DMS 273 treated with DMSO at 0.1 percent for 48 hours (cell line): ENCODE measurements at places on chromosomes 2 and 18.

DNA sequence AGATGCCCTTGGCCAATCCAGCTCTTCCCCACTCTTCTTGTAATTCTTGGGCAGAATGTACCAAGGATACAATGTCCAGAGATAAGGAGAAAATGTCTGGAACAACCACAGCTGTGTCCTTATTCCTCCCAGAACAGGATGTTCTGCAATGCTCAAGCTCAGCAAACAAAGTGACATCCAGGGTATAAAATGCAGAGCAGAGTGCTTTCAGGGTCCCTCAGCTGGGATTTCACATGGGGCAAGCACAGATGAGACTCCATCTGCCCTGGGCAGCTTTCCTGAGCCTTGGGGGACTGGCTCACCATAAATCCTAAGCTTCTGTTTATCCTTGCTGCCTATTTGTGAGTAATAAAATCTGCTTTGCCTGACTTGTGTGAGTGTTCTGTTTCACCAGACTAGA, 127.4 kb downstream of the VAPA start:
- no peak for DNase-seq

DNA sequence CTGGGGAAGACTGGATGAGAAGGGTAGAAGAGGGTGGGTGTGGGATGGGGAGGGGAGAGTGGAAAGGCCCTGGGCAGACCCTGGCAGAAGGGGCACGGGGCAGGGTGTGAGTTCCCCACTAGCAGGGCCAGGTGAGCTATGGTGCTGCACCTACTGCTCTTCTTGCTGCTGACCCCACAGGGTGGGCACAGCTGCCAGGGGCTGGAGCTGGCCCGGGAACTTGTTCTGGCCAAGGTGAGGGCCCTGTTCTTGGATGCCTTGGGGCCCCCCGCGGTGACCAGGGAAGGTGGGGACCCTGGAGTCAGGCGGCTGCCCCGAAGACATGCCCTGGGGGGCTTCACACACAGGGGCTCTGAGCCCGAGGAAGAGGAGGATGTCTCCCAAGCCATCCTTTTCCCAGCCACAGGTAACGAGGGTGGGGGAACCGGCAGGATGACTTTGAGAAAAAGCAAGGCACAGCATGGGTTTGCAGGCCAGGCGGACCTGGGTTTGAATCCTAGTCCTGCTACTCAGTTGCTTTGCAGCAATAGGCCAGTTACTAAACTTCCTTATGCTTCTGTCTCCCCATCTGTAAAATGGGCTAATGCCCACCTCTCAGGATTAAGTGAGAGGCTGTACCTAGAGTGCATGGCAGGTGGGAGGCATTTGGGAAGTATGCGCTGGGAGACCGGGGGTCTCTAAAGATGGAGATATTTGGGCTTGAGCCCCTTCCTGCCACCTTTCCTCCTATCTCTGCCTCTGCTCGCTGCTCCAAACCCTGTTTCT, at the start of gene INHA:
Gene INHA, plus strand, starts transcription at position 74 of the 765 bp plus-strand sequence. Its CDS starts 65 bp downstream, at position 139.
- no peak for DNase-seq

- no peak for DNase-seq
These were observed 160.2 kb downstream of the MIB1 start for GRCh38 chr18:21900605-21901352.

- DNase-seq = peak; percentile 87
These were observed 139.4 kb downstream of the WDSUB1 start for GRCh38 chr2:159146996-159147666.

- no peak for DNase-seq
These were observed 11.5 kb upstream of the EIF2AK3 start for GRCh38 chr2:88638743-88639142.

DNA sequence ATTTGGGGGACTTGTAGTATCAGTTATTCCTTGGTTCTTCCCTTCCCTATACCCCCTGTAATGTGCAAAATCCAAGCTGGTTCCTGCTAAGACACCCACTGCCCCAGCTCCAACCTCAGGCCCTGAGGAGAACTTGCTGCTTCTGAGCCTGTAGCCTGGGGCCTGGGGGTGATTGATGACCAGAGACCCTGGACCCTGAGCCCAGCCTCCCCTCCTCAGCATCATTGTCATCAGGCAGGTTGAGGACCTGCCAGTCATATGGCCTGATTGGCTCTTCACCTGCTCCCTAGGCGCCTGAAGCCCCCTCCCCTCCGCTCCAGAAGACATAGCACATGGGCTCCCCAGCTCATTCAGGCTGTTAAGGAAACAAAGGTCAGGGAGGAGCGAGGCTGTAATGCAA, 73.8 kb upstream of the YWHAQ start:
- DNase-seq = no peak

- DNase-seq = peak; percentile 43
These were observed 629 bp downstream of the NRBP1 start for GRCh38 chr2:27428978-27429541.

DNA sequence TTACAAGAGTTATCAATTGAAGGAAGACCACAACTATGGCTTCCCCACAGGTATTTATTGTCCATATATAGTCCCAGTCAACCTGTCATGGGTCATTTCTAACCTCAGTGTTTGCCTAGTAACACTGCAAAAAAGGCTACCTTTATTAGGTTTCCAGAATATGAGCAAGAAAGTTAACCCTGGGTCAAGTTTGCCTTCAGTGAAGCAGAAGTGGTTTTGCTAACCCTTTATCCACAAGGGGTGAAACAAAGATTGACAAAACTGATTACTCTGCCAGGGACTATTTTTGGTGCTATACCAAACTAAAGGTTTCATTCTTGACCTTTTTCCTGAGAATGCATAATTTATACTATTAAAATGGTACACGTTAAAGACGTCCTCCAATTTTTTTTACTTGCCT, 28.8 kb downstream of the SP100 start:
- no peak for DNase-seq

- no peak for DNase-seq
These were observed 1.0 kb upstream of the BMPR2 start for GRCh38 chr2:202375033-202375608.

GRCh38 chr2:174634130-174635014, 36.8 kb upstream of the WIPF1 start:
- DNase-seq = no peak

DNA sequence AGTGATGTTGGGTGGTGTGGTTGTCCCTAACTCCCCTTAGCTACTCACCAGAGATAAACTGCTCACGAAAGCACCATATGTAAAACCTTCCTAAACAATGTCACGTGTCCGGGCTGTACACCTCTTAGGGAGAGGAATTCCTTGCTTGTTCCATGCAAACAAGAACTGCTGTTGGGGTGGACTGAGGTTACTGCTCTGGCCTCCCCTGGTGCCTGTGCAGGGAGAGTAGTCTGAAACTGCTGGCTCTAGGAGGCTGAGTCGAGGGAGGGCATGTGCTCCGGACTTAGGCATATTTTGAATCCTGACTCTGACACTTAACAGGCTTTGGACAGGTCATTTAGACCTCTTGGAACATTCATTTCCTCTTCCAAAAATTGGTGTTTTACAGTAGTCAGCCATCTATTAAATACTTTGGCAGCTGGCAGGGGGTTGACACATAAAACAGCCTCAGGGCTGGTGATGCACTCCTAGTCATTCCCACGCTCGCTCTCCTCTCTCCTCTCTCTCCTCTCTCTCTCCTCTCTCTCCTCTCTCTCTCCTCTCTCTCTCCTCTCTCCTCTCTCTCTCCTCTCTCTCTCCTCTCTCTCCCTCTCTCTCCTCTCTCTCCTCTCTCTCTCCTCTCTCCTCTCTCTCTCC, 10.6 kb downstream of the THNSL2 start:
- DNase-seq = no peak

- no peak for DNase-seq
These were observed 509.0 kb upstream of the SLC39A10 start for GRCh38 chr2:195148004-195148403.
